Kidney (tissue), 22 donors: ENCODE measurements at places on chromosomes 1 and 21. TPM values are rescaled to one million over a fixed set of nuclear protein-coding genes. Genes with fewer than 3 reads are reported as not detected.

- no peaks in the 10 kb centered on the region for H3K4me1 ChIP-seq
- DNase-seq, result no peak
- H3K27ac ChIP-seq, result no peak overlapping the region
- H3K36me3 ChIP-seq, result no peaks in the 10 kb centered on the region
These were observed 28.5 kb upstream of the PTPRC start for GRCh38 chr1:198610362-198610761.

GRCh38 chr1:76238094-76238628, 163.6 kb downstream of the ST6GALNAC3 start:
- H3K36me3 ChIP-seq, result no peaks in the 10 kb centered on the region
- DNase-seq, result no peak
- no peaks in the 10 kb centered on the region for H3K27me3 ChIP-seq
- H3K4me3 ChIP-seq, result no peak overlapping the region

GRCh38 chr1:98661544-98662355, at the start of gene SNX7:
TSS of gene SNX7 (plus strand) at chr1:98661721. CDS start at chr1:98661732, 11 bp downstream.
- H3K27ac ChIP-seq, result peak within 1 kb of the TSS; percentile 80
- peak; percentile 90 for DNase-seq
- no peaks in the 10 kb centered on the region for H3K36me3 ChIP-seq
- H3K4me3 ChIP-seq, result peak within 1 kb of the TSS; percentile 75

GRCh38 chr21:44847261-44848056, 26.0 kb downstream of the PTTG1IP start:
- H3K27me3 ChIP-seq, result no peaks in the 10 kb centered on the region
- H3K4me1 ChIP-seq, result peaks cover 19% of the 10 kb centered on the region
- no peak for DNase-seq
- H3K27ac ChIP-seq, result no peak overlapping the region
- H3K36me3 ChIP-seq, result no peaks in the 10 kb centered on the region

GRCh38 chr1:209884249-209884648, 53.8 kb upstream of the SYT14 start:
- H3K4me1 ChIP-seq, result no peaks in the 10 kb centered on the region
- H3K27me3 ChIP-seq, result no peaks in the 10 kb centered on the region
- H3K27ac ChIP-seq, result no peak overlapping the region
- H3K36me3 ChIP-seq, result no peaks in the 10 kb centered on the region
- no peak overlapping the region for H3K4me3 ChIP-seq
- DNase-seq, result no peak

- H3K4me3 ChIP-seq, result no peak overlapping the region
- H3K27me3 ChIP-seq, result no peaks in the 10 kb centered on the region
- peak overlapping the region; percentile 42 for H3K27ac ChIP-seq
- H3K4me1 ChIP-seq, result no peaks in the 10 kb centered on the region
- DNase-seq, result peak; percentile 75
These were observed 185.1 kb upstream of the CAMK1G start for GRCh38 chr1:209398313-209398991.

GRCh38 chr1:245099401-245099800, 55.4 kb upstream of the KIF26B start:
- no peaks in the 10 kb centered on the region for H3K27me3 ChIP-seq
- no peaks in the 10 kb centered on the region for H3K36me3 ChIP-seq
- H3K4me1 ChIP-seq, result no peaks in the 10 kb centered on the region

DNA sequence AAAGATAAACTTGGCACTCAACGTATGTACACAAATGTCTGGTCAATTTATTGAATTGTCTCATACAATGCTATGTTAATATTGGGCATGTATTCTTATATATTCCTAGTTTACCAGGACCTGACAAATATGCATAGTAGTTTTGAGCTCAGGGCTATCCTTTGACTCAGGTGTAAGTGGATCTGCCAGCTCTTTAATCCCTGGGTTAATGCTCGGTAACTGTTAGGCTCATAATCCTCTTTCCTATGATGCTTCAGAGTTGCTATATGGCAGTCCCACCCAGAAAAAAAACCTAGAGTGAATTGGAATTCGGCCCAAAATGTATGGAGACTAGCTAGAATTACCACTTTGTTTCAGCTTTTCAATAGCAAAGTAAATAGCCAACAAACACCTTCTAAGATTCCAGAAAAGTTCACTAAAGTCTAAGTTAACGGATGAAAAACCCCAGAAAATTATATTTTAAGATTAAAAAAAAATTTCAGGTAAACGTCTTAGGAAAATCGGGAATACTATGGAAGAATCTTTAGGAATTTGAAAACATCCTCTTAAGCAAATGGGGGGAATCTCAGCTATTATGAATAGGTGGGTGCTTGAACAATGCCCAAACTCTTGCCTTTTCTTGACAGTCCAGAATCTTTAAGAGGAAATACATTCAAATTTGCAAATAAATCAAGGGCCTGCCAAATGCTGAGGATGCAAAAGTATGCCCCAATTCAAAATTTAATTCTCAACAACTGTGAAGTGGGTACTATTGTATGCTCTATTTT, 10.9 kb downstream of the H3-3A start:
- H3K4me3 ChIP-seq, result no peak overlapping the region
- H3K27me3 ChIP-seq, result no peaks in the 10 kb centered on the region
- DNase-seq, result no peak
- H3K36me3 ChIP-seq, result peaks cover 32% of the 10 kb centered on the region
- H3K27ac ChIP-seq, result no peak overlapping the region

DNA sequence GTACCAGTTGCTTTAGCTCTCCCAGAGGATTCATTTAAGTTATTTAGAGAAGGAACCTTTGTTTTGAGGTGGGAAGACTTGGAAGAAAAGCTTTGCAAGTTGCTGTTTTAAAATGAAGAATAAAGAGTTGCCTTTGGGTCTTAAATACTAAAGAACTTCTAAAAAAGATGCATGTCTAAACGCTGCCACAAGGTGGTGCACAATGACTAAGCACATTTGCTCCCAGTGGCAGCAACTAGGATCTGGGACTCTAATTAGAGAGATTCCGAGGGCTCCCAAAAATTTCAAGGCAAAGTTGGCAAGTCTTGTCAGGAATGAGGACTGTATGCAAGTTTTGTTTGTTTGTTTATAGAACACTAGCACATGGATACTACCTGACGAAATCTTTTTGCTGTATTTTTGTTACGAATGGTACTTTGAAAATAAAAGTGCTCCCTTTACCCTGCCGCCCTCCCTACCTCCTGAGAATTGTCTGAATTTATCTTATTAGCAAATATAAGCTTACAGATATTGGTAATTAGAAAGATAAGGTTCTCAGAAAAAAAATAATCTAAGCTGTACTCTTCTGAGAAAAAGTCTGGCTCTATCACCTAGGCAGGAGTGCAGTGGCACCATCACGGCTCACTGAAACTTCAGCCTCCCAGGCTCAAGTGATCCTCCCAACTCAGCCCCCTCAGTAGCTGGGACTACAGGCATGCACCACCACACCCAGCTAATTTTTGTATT, 121.8 kb downstream of the HFM1 start:
- no peaks in the 10 kb centered on the region for H3K4me1 ChIP-seq
- peak overlapping the region; percentile 32 for H3K4me3 ChIP-seq
- no peaks in the 10 kb centered on the region for H3K27me3 ChIP-seq
- H3K36me3 ChIP-seq, result no peaks in the 10 kb centered on the region

- DNase-seq, result no peak
- H3K27me3 ChIP-seq, result no peaks in the 10 kb centered on the region
- H3K36me3 ChIP-seq, result no peaks in the 10 kb centered on the region
- no peak overlapping the region for H3K4me3 ChIP-seq
- H3K27ac ChIP-seq, result no peak overlapping the region
These were observed 55.3 kb downstream of the RIMS3 start for GRCh38 chr1:40610156-40610555.

- no peaks in the 10 kb centered on the region for H3K36me3 ChIP-seq
- no peaks in the 10 kb centered on the region for H3K27me3 ChIP-seq
- no peaks in the 10 kb centered on the region for H3K4me1 ChIP-seq
These were observed 65.1 kb downstream of the MSH4 start for GRCh38 chr1:75861831-75862230.

PLEKHM2 gene
- total RNA-seq, result 65.7 TPM

TRAF3IP3 gene
- 16.4 TPM for total RNA-seq
